ENCODE measurements at places on chromosomes 2 and 18.
A peak's percentile ranks its signal among the peaks of the same experiment; 100 is the strongest.

GRCh38 chr2:10141736-10142639 is 19.4 kb downstream of the RRM2 start:
- no peak for DNase-seq

GRCh38 chr2:25524507-25524906 is 148.9 kb downstream of the DTNB start:
- DNase-seq = no peak

- no peak for DNase-seq
Observed at GRCh38 chr2:102424754-102425153, 1.8 kb downstream of the IL18RAP start.

DNA sequence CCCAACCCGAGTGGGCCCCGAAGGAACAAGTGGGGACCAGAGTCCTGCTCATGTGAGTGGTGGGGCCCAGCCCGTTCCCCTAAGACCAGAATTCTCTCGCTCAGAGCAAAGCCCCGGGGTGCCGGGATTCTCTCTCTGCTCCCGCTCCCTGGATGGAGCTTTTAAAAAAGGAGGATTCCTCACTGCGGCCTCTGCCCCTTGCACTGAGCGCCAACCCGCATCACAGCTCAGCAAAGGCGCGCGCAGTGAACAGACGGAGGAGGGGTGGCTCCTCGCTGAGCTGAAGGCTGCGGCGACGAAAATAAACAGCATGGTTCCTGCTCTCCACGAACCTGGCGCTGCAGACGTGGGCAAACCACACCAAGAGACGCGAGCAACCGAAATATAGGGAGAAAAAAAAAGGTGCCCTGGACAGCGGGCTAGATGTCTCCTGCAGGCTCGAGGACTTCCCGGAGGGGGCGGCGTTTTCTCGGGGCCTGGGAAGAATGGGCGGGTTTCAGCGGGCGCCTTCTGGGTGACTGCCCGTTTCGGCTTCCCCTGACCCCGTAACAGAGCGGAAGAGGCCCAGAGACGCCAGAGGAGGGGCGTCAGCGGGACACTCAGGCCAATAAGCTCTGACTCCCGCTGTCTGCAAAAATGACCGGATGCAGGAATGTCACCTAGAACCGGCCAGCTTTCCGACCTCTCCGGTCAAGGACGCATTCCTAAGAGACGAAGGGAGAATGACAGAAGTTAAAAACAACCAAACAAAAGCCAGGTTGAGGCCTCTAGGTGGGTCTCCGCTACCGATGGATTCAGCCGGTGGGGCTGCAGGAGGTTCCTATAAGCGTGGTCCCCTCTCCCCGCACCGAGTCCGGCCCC is 819 bp upstream of the KLF11 start:
- DNase-seq = peak; percentile 60

- DNase-seq = no peak
Observed at GRCh38 chr2:79670198-79670597, 157.3 kb downstream of the CTNNA2 start.

- no peak for DNase-seq
Observed at GRCh38 chr2:27024812-27025211, 8.0 kb upstream of the TMEM214 start.

Data from NCI-H748 treated with DMSO at 0.1 percent for 48 hours (cell line).